Endothelial cell of umbilical vein (primary cell): ENCODE measurements at places on chromosomes 16 and 17.

GRCh38 chr16:1771188-1771863 lies at the start of gene NME3:
NME3 (minus strand) TSS chr16:1771543; CDS start chr16:1771534, 9 bp downstream.
- peaks cover 19% of the 10 kb centered on the region for H3K4me1 ChIP-seq
- H3K36me3 ChIP-seq, result no peaks in the 10 kb centered on the region
- H3K27me3 ChIP-seq, result no peaks in the 10 kb centered on the region
- DNase-seq, result peak; percentile 60
- H3K4me3 ChIP-seq, result peak within 1 kb of the TSS; percentile 76

DNA sequence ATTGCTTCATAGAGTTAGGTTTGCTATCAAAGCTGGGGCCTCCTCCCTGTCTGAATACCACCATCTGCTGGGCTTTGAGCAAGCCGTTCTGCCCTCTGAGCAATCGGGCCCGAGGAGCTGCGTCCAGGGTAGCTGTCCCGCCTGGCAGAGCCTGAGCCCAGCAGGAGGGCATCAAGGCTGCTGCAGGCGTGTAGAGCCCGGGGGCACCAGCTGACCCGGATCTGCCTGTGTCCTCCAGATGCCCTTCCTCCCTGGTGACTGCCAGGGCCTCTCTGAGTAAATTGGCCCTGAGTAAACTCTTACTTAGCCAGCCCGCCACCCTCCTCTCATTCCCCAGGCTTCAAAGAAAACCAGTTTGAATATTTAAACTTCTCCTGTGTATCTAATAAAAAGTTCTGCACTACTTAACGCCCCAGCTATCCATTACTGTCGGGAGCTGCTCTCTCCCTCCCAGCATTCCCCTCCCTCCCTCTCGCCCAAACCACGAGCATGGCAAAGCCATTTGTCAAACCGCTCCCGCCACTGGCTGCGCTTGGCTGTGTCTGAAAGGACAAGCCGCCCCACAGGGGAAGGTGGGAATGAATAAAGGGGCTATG lies 16.4 kb downstream of the CDK5RAP3 start:
- peak; percentile 42 for DNase-seq
- H3K27ac ChIP-seq, result no peak overlapping the region
- no peak overlapping the region for H3K4me3 ChIP-seq
- H3K4me1 ChIP-seq, result peaks cover 6% of the 10 kb centered on the region

DNA sequence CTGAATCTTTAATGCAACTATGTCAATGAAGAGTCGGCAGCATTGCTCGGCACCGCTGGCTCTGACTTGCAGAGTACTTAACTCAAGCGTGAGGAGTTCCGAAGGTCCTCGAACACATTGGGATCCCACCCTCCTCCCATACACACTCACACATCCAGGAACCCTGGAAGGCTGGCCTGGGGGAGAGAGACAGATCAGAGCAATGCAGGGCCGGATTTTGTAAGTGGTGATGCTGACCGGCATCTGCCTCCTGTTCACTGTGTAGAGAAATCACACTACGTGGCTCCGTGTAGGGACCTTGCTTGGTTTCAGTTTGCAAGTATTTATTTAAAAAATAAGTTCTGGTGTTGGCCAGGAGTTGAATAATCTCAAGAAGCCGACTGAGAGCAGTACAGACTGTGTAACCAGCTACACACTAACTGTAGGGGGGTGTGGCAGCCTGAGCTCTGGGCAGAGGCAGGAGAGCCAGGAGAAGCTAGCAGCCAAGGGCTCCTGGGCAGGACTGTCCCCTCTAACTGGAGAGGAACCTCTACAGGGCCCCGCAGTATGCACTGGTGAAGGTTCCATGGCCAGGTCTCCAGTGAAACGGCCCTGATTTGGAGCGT lies 190.2 kb upstream of the TNRC6C start:
- H3K4me1 ChIP-seq, result no peaks in the 10 kb centered on the region
- H3K36me3 ChIP-seq, result no peaks in the 10 kb centered on the region
- H3K4me3 ChIP-seq, result no peak overlapping the region
- no peak for DNase-seq

DNA sequence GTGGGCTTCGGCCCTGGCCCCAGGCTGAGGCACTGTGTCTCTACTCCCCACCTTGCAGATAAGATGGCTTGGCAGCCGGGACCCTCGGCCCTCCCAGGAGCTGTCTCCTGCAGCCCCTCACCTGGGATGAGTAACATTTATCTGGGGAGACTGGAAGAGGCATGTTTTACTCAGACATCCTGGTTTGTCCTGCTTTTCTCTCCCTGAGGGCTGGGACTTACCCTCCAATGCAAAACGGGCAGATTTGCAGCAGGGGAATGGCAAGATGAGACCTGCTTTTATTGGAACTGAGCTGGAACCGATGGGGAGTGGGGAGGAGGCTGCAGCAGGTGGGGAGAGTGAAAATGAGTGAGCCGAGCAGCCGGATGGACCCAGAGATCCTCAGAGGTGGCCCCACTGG lies 27.3 kb upstream of the UBE2G1 start:
- H3K36me3 ChIP-seq, result no peaks in the 10 kb centered on the region
- no peaks in the 10 kb centered on the region for H3K27me3 ChIP-seq
- DNase-seq, result no peak
- no peak overlapping the region for H3K27ac ChIP-seq
- H3K4me1 ChIP-seq, result no peaks in the 10 kb centered on the region
- no peak overlapping the region for H3K4me3 ChIP-seq

- H3K4me1 ChIP-seq, result no peaks in the 10 kb centered on the region
- H3K36me3 ChIP-seq, result no peaks in the 10 kb centered on the region
- H3K4me3 ChIP-seq, result no peak overlapping the region
- H3K27ac ChIP-seq, result no peak overlapping the region
- no peak for DNase-seq
Observed at GRCh38 chr17:64425191-64425590, 23.7 kb upstream of the MILR1 start.
